ENCODE measurements at places on chromosomes 11 and 22.

- DNase-seq: peak; percentile 44
These were observed 585 bp downstream of the ARHGEF12 start for GRCh38 chr11:120336641-120337354.

DNA sequence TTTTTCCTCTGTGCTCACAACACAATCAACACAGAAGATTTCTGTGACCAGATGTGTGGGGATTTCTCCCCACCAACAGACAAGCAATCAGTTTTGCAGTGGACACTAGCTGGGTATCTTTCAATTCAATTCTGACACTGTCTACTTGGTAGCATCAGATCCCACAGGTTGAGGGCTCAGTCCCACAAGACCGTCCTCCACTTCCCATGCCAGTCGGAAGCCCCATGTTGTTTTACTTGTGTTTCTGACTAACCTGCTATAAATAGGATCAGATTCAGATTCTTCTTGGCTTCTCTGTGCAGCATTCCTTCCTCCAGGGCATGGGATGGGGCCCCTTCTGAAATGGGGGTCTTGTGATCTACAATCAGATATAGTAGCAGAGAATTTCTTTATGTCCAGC, 19.6 kb downstream of the ACER3 start:
- no peak for DNase-seq

DNA sequence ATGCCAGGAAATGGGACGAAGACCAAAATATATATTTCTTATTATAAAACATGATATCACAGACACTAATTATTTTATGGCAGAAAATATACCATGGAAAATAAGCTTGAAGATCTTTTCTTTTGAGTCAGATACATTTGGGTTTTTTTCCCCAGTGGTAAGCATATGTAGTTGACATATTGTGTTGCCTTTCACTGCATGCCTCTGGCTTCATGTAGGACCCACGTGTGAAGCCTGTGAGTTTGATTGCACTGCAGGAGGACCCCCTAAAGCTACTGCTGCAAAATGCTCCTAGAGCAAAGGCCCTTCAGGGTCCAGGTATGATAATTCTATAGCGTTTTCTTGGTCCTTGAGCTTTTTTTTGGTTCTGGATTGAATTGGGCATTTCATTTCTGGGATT, 190.7 kb upstream of the KIRREL3 start:
- DNase-seq: no peak

DNA sequence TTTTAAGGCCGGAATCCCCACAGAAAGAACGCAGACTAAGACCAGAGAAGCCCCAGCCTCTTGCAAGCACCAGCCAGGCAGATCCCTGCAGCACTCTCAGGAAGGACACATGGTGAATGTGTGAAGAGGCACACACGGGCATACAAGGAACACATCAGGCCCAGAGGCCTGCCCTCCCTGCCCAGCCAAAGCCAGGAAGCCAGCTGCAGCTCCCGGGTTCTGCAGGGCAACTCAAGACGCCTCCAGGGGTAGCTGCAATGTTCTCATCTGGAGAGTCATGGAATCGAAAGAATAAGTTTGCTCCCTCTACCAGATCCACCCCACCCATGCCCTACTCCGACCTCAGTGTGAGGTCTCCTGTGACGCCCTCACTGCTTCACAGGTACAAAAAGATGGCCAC, 2.3 kb downstream of the DGCR2 start:
- DNase-seq: no peak

DNA sequence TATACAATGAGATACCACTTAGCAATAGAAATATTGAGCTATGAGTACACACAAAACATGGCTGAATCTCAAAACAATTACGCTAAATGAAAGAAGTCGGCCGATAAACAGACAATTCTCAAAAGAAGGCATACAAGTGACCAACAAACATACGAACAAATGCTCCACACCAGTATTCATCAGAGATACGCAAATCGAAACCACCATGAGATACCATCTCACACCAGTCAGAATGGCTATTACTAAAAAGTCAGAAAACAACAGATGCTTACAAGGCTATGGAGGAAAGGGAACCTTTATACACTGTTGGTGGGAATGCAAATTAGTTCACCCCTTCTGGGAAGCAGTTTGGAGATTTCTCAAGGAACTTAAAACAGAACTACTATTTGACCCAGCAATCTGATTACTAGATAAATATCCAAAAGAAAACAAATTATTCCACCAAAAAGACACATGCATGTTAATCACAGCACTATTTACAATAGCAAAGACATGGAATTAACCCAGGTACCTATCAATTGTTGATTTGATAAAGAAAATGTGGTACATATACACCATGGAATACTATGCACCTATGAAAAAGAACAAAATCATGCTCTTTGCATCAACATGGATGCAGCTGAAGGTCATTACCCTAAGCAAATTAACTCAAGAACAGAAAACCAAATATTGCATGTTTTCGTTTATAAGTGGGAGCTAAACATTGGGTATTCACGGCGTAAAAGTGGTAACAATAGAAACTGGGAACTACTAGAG, 90.9 kb upstream of the GRAMD1B start:
- peak; percentile 20 for DNase-seq

GRCh38 chr11:76796511-76797198, 13.5 kb downstream of the TSKU start:
- DNase-seq: no peak

DNA sequence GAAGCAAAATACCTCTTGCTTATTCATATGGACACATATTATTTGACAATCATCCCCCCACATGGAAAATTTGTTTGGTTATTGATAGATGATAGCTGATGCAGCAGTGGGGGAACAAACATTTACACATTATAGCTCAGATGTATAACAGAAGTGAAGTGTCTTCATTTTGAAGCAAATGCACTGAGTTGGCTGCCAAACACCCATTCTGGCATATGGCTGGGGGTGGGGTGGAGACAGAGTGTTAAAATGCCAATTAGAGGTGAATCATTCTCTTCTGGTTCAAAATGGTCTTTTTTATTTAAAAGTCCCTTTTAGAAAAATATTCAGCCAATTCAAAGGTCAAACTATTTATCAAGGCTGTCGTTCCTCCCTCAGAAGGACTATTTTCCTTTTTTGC, 157.3 kb upstream of the TRPC6 start:
- DNase-seq: no peak

- peak; percentile 47 for DNase-seq
These were observed at the start of gene SHISA8 for GRCh38 chr22:41915035-41915785. TSS of gene SHISA8 (minus strand) at chr22:41915074. CDS start at chr22:41914667, 407 bp downstream.

- DNase-seq: no peak
These were observed 27.4 kb upstream of the RDX start for GRCh38 chr11:110323786-110324185.

DNA sequence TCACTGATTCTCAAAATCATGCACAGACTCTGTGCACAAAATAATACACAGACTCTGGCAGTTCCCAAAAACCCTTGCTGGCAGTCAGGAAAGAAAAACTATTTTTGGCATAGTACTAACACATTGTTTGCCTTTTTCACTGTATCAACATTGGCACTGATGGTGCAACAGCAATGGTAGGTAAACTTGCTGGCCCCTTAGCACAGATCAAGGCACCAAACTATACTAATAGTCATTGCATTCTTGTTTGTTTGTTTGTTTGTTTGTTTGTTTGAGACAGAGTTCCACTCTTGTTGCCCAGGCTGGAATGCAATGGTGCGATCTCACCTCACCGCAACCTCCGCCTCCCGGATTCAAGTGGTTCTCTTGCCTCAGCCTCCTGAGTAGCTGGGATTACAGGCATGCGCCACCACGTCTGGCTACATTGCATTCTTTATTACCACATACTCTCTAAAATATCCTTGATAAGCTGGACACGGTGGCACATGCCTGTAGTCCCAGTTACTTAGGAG, 81.0 kb upstream of the SLC6A5 start:
- no peak for DNase-seq

GRCh38 chr11:65310736-65311135, 3.9 kb upstream of the CDC42EP2 start:
- DNase-seq: no peak

- DNase-seq: no peak
These were observed 75.4 kb downstream of the SWAP70 start for GRCh38 chr11:9739123-9739900.

GRCh38 chr22:42889304-42889703, 32.2 kb upstream of the ARFGAP3 start:
- peak; percentile 64 for DNase-seq

GRCh38 chr11:82405421-82405820, 328.2 kb downstream of the FAM181B start:
- DNase-seq: no peak

- no peak for DNase-seq
These were observed 414.6 kb upstream of the LARGE1 start for GRCh38 chr22:34334893-34335292.

GRCh38 chr11:74680035-74680671, 51.1 kb downstream of the CHRDL2 start:
- no peak for DNase-seq

DNA sequence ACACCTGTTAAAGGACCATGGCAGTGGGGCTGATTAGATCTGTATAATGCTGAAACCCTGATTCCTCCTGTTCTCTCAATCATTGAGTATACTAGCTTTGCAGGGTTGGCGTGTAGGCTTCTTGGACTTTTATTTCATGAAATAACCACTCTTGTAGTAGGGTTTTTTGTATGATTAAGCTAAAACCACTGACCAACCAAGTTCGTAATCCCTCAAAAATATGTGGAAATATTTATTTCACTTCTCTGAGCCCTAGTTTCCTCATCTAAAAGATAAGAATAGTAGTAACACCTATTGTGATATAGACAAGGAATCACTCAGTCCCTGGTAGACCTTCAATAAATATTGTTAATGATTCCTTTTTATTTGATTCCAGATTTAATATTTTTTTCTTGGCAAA, 4.2 kb downstream of the API5 start:
- no peak for DNase-seq

DNA sequence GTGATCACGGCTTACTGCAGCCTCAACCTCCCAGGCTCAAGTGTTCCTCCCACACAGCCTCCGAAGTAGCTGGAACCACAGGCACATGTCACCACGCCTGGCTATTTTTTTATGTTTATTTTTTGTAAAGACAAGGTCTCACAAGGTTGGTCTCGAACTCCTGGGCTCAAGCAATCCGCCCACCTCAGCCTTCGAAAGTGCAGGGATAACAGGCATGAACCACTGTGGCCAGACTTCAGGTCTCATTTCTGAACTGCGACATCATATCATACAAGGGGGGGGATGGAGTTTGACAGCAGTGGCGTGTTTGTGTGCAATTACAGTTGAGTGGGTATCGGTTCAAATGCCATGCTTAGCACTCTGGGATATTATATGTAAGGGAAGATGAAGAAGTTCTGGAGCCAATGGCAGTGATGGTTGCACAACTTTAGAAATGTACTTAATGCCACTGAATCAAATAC, 6.9 kb downstream of the NAALADL1 start:
- DNase-seq: no peak

- DNase-seq: no peak
These were observed at the start of gene PLEKHB1 for GRCh38 chr11:73645972-73646631. TSS of gene PLEKHB1 (plus strand) at chr11:73646581. CDS start at chr11:73646609, 28 bp downstream.

DNA sequence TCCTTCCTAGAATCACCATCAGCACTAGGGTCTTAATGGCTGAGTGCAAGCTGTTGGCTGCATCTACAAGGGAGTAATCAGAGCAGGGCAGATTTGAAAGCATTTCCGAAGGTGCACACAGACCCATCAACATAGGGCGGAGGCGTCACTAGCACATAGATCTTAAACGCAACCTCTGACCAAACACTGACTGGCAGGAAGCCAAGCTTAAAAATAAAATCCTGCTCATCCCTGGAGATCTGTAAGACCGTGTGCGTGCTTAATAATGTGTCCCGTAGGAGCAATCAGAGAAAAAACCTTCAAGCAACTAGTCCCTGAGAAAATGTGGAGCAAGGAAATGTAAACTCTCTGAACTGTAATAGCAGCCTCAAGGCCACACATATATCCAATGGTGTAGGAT, 470.5 kb downstream of the ETS1 start:
- DNase-seq: no peak
